ENCODE measurements at places on chromosomes 11 and 22.

DNA sequence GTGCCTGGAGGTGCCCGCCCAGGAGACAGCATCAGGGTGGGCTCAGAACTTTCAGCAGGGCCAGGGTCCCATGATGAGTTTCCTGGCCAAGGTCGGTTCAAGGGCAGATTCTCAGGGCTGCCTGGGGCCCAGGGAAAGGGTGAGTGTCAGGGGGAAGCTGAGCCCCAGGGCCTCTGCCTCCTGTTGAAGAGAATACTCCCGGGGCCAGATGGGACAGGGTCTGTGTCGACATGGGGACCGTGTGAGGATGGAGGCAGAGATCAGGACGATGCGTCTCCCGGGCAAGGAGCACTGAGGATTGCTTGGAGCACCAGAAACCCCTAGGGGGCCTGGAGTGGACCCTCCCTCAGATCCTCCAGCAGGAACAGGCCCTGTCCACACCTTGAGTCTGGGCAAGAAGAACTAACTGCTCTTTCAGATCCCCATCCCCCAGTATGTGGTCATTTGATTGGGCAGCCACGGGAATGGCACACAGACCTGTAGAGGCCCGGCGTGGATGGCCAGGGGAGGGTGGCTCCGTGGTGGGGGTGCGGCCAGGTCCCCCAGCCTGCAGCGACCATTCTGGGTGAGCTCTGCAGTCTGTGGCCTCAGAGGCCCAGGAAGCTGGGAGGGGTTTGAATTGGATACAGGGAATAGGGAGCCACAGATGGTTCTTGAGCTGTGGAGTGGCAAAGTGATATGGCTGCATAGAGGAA, 1078.7 kb downstream of the BRD1 start:
- DNase-seq, result no peak

- no peak for DNase-seq
Observed at GRCh38 chr11:117016246-117016645, 82.0 kb downstream of the SIK3 start.

- no peak for DNase-seq
Observed at GRCh38 chr11:92399705-92400104, 175.1 kb downstream of the FAT3 start.

DNA sequence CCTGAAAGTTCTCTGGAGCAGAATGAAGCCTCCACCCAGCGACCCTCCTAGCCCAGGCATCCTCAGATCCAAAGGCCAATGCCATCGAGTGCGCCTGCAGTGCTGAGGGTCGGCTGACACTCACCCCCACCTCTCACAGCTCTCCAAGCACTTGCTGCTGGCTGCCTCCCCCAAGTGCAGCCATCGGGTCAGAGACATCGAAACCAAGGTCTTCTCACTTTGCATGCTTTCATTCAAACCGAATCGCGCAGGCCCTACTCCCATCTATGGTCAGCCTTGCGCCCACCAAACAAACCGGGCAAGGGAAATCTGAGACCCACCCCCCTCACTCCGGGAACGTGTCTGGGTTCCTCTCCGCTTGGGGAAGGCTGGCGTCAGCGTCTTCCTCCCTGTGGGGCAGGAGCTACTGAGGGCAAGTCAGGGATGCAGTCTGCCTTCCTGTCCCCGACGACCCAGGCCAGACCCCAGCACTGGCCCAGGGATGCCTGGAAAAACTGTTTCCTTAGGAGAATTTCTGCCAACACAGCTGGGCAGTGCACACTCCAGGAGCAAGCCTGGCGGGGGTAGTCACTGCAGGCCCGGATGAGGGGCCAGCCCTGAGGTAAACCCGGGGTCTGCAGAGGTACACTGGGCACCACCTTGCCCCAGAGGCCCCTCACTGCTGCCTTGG, 7.0 kb downstream of the WNT7B start:
- no peak for DNase-seq

- DNase-seq, result no peak
Observed at GRCh38 chr11:130536106-130537040, 87.9 kb downstream of the ADAMTS15 start.

- no peak for DNase-seq
Observed at GRCh38 chr11:123273616-123274015, 78.6 kb upstream of the CLMP start.

GRCh38 chr11:43250309-43250708, 61.5 kb upstream of the API5 start:
- DNase-seq, result no peak

DNA sequence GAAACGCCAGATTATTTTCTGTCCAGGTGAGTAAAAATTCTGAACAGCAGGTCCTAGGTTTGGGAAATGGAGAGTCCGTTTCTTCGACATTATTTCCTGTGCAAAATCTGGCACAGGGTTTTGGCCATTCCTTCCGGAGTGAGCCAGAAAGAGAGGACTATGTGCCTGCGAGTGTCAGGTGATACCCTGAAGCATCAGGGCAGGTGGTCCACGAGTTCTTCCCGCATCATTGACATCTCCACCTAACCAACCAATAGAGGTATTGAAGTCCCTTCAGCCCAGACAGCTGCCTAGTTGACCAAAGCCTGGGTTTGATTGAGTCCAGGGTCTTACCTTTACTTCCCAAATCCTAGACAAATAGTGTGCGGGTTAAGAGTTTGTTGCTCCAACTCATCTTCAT, 808 bp downstream of the SNAP29 start:
- DNase-seq, result no peak

DNA sequence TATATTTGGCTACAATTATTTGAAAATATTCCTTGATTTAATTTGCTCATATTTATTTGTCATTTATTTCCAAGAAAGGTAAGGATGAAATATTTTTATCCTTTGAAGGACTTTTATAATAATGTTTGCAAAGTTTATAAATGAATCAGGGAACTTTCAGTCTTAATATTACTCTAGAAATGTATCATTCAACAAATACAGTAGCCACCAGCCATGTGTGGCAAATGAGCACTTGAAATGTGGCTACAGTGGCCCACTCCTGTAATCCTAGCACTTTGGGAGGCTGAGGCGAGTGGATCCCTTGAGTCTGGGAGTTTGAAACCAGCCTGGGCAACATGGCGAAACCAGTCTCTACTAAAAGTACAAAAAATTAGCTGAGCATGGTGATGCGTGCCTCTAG, 20.3 kb upstream of the PHF21A start:
- DNase-seq, result no peak

GRCh38 chr11:63841554-63841953, 2.6 kb downstream of the MARK2 start:
- DNase-seq, result no peak

DNA sequence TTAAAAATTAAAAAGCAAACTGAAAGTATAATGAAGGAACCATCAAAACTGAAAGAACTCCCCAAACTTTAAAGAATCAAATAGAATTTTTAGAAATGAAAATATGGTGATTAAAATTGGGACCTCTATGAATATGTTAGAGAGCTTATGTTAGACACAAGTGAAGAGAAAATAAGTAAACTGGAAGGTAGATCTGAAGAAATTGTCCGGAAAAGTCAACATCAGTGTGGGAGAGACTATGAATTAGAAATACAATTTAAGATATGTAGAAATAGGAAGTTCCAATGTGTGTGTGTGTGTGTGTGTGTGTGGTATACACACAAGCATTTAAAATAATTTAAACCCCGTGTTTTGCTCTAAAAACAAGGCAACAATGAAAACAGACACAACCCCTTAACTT, 4.9 kb upstream of the OR8B4 start:
- DNase-seq, result no peak

DNA sequence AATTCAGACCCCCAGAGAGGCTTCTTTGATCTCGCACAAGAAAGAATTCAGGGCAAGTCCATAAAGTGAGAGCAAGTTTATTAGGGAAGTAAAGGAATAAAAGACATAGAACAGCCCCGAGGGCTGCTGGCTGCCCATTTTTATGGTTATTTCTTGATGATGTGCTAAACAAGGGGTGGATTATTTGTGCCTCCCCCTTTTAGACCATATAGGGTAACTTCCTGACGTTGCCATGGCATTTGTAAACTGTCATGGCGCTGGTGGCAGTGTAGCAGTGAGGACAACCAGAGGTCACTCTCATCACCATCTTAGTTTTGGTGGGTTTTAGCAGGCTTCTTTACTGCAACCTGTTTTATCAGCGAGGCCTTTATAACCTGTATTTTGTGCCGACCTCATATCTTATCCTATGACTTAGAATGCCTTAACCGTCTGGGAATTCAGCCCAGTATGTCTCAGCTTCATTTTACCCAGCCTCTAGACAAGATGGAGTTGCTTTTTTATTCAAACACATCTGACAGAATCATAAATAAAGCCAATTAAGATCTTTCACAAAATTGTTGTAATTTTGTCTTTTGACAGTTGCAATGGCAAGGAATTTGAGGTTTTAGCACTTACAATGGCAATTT, 7.6 kb downstream of the DDIAS start:
- DNase-seq, result no peak

GRCh38 chr22:24006207-24006913, 1.1 kb upstream of the GSTT4 start:
- no peak for DNase-seq

- DNase-seq, result no peak
Observed at GRCh38 chr22:29266564-29267461, 968 bp downstream of the RHBDD3 start.

DNA sequence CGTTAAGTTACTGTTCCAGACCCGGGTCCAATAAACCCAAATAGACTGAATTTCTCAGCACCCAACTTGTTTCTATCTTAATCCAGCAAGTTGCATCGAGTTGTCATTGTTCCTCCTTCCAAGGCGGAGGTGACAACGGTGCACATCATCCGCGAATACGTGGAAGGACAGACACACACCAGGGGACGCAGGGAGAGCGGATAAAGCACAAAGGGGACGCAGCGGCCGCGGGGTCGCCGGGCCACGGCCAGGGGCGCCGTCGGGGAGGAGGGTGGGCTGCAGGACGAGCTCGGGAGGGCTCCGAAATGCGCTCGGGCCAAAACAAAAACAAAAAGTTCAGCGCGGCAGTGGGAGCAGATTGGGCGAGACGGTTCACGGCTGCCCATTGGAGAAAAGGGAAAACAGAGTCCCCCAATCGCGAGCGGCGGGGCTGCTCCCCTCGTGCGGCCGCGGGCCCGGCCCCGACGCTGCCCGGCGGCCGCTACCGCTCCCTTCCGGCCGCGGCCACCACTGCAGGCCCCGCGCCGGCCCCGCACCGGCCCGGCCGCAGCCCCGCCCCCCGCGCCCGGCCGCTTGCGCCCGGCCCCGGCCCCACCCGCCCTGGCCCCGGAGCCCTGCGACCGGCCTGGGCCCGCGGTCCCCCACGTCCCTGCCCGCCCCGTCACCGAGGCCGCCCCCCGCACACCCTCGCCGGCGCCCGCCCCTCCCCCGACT, 518 bp downstream of the KMT5B start:
- peak; percentile 52 for DNase-seq

DNA sequence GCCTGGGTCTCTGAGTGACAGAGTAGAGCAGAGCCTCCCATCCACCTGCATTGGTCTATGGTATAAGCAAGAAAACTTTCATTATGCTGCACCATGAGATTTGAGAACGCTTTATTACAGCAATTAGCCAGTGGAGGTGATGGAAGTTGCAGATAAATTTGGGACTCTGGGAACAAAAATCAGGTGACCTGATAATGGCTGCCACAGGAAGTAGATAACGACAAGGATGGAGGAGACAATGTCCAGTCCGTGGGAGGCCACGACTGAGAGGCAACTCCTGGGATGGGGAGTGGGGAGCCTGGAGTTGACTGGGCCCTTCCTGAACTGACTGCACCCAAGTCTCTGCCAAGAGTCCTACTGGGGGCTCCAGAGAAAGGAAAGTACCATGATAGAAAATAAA, 4.7 kb downstream of the MRGPRD start:
- DNase-seq, result no peak

- DNase-seq, result no peak
Observed at GRCh38 chr11:73271936-73272679, at the start of gene P2RY6. TSS of gene P2RY6 (plus strand) at chr11:73272338. CDS start at chr11:73296519, 24,181 bp downstream.

DNA sequence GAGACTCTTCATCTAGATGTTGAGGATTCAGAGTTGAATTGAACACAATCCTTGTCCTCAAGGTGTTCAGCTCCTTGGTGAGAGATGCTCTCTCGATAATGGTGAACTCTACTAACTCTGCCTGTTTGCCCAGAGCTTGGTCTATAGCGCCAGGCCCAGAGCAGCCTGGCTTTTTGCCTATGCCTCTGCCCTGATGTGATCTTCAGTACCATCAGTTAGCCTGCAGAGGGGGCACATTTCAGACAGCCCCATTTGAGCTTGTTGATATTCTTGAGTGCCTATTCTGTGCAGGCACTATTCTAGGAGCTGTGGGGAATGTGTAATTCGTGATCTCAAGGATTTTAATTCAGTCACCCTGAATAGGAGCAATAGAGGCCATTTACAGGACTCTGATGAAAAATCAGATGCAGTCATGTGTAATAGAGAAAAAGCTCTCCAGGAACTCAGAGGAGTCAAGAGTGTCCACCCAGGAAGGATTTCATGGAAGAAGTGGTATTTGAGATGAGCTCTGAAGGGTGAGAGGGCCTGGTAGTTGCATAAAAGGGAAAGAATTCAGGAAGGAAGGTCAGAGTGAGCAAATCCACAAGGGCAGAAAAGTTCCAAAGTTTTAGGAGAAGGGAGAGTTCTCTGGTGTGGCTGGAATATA, 19.3 kb downstream of the GTPBP1 start:
- DNase-seq, result no peak

DNA sequence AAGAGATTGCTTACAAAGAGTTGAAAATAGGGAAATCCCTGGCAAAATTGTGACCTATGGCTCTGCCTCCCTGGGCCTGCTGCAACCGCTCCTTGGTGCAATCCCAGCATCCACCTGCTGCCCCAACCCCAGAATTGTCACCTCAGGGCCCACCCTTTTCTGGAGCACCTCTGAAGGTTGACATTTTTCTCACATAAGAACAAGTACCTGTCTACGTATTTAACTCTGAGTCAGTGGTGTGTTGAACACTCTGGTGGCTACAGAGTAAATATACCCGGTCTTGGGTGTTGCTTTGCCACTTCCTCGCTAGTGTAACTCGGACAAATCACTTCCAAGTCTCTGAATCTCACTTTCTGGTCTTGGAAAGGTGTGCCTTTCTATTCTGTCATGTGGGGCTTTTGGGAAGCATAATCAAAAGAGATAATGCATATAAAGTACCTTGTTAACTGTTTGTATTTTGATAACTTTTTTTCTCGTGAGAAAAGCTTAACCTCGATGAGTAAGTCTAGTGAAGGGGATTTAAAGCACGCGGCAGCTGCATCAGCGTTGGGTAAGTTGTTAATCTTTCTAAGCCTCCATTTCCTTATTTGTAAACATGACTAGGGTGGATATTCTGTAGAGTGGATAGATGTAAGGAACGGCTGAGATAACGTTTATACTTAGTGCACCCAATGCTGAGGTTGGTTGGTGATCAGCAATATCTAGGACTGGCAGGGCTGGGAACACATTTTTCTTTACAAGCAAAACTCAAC, 881.2 kb downstream of the OPCML start:
- no peak for DNase-seq

- DNase-seq, result no peak
Observed at GRCh38 chr11:76030968-76031590, 175.2 kb downstream of the WNT11 start.

GRCh38 chr11:45211732-45212131, 65.3 kb downstream of the PRDM11 start:
- no peak for DNase-seq

- DNase-seq, result no peak
Observed at GRCh38 chr11:69130654-69131053, 25.1 kb upstream of the SMIM38 start.

DNA sequence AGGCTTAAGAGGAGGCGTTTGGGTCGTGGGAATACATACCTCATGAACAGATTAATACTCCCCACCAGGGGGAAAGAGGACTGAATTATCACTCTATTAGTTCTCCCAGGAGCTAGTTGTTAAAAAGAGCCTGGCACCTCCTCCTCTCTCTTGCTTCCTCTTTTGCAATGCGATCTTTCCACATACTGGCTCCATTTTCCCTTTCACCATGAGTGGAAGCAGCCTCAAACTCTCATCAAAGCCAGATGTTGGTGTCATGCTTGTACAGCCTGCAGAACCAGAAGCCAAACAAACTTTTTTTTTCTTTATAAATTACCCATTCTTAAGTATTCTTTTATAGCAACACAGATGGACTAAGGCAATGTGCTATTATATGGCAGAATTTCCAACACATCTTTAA, 258.5 kb downstream of the FAM76B start:
- DNase-seq, result no peak
